ENCODE measurements at places on chromosomes 5 and 9. TPM values are rescaled to one million over a fixed set of nuclear protein-coding genes. Genes with fewer than 3 reads are reported as not detected.

The PCDHB16 gene
- total RNA-seq, result not detected

The EIF4E1B gene
- total RNA-seq, result not detected

DNA sequence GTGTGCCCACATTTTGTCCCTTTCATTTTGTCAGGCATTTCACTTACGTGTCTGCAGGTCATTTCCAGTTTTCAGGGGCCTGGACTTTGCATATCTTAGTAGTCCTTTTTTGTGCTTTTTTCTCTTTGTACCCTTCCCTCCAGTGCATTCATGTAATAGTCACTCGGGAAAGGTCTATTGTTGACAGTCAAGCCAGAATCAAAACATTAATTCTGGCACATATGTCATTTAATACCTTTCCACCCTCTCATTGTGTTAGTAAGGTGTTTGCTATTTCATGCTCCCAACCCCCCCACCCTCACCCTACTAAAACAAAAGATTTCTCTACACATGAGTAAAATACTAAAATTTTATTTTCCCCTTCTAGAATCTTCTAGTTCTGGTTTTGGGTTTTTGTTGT lies 42.7 kb downstream of the UGCG start:
- no peak for DNase-seq

DNA sequence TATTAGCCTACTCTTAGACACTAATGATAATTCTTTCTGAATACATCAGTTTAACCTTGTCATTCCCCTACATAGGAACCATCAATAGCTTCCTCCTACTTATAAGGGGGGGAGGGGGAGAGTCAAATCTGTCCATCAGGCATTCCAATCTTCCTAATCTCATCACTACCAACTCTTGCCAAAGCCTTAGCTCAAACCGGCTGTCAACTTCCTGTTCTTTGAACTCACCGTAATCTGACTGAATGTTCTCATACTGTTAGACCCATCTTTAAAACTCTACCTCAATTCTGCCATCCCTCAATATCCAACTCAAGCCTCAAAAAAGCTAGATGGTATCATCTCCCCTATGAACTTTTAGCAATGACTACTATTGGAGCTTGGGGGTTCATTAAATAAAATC lies 41.9 kb upstream of the RNF38 start:
- no peak for DNase-seq

- DNase-seq, result no peak
Measured at GRCh38 chr5:91312698-91313097, 70.4 kb downstream of the ARRDC3 start.

DNA sequence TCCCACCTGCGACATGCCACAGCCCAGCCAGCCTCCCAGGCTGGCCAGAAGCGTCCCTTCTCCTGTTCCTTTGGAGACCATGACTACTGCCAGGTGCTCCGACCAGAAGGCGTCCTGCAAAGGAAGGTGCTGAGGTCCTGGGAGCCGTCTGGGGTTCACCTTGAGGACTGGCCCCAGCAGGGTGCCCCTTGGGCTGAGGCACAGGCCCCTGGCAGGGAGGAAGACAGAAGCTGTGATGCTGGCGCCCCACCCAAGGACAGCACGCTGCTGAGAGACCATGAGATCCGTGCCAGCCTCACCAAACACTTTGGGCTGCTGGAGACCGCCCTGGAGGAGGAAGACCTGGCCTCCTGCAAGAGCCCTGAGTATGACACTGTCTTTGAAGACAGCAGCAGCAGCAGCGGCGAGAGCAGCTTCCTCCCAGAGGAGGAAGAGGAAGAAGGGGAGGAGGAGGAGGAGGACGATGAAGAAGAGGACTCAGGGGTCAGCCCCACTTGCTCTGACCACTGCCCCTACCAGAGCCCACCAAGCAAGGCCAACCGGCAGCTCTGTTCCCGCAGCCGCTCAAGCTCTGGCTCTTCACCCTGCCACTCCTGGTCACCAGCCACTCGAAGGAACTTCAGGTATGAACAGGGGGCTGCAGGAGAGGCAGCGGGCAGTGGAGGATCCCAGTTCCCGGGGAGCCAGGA lies 106.5 kb downstream of the PPARGC1B start:
- no peak for DNase-seq

Data from naive thymus-derived CD4-positive, alpha-beta T cell (primary cell).